ENCODE measurements at places on chromosomes 4 and X. TPM values are rescaled to one million over a fixed set of nuclear protein-coding genes. Genes with fewer than 3 reads are reported as not detected.
A peak's percentile ranks its signal among the peaks of the same experiment; 100 is the strongest.

The PF4V1 gene
- not detected for total RNA-seq

The UPF3B gene
- 19.7 TPM for total RNA-seq

GRCh38 chrX:41655631-41656030 is 33.1 kb upstream of the GPR34 start:
- no peaks in the 10 kb centered on the region for H3K36me3 ChIP-seq
- no peak for DNase-seq
- H3K4me3 ChIP-seq: no peak overlapping the region
- H3K27ac ChIP-seq: no peak overlapping the region
- no peaks in the 10 kb centered on the region for H3K27me3 ChIP-seq
- H3K4me1 ChIP-seq: no peaks in the 10 kb centered on the region

DNA sequence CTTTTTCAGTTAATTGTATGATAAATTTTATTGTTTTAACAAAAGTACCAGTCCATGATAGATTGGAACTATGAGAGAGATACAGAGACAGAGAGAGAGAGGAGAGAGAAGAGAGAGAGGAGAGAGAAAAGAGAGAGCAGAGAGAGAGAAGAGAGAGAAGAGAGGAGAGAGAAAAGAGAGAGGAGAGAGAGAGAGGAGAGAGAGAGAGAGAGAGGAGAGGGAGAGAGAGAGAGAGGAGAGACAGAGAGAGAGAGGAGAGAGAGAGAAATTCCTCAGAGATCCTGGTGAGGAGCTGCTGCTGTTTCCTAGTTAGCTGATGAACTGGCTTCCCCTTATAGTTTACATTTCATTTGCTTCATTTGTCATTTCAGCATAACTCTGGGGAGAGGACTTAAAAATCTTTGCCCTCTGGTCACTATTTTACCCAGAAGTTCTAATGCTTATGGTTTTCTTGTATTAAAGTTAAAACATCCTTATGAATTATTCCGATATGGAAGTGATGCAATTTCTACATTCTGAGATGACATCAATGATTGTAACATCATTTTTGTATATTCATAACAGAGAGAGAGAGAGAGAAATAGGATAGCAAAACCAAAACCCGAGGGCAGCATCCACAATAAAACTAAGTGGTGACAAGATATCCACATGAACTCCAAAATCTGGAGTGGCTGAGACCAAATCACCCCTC is 10.8 kb downstream of the CTAG1A start:
- no peak overlapping the region for H3K27ac ChIP-seq
- no peak overlapping the region for H3K4me3 ChIP-seq
- no peaks in the 10 kb centered on the region for H3K36me3 ChIP-seq
- no peaks in the 10 kb centered on the region for H3K4me1 ChIP-seq

DNA sequence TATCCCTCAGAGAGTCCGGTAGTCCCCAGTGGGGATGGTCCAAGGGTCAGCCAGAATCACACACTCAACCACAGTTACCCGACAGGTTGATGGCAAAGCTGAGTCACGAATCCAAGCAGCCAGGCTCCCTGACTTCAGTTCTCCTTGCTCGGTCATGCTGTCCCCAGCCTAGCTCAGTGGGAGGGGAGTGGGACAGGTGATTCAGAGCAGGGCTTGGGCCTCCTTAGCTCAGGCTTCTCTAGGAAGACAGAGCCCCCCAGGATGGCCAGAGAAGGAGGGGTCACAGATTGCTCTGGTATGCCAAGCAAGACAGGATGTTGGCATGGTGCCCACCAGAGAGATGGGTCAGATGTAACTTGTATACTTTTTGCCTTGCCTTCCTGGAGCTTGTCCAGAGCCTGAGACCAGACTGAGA is 66.5 kb downstream of the EFNB1 start:
- peak; percentile 29 for DNase-seq
- H3K27ac ChIP-seq: no peak overlapping the region
- peaks cover 4% of the 10 kb centered on the region for H3K4me1 ChIP-seq

All from K562 (cell line).